ENCODE measurements at places on chromosomes 7 and 10.

GRCh38 chr10:93461807-93462178, 20.3 kb downstream of the MYOF start:
- no peak for DNase-seq

GRCh38 chr10:94757916-94758315, 4.6 kb upstream of the CYP2C19 start:
- no peak for DNase-seq

DNA sequence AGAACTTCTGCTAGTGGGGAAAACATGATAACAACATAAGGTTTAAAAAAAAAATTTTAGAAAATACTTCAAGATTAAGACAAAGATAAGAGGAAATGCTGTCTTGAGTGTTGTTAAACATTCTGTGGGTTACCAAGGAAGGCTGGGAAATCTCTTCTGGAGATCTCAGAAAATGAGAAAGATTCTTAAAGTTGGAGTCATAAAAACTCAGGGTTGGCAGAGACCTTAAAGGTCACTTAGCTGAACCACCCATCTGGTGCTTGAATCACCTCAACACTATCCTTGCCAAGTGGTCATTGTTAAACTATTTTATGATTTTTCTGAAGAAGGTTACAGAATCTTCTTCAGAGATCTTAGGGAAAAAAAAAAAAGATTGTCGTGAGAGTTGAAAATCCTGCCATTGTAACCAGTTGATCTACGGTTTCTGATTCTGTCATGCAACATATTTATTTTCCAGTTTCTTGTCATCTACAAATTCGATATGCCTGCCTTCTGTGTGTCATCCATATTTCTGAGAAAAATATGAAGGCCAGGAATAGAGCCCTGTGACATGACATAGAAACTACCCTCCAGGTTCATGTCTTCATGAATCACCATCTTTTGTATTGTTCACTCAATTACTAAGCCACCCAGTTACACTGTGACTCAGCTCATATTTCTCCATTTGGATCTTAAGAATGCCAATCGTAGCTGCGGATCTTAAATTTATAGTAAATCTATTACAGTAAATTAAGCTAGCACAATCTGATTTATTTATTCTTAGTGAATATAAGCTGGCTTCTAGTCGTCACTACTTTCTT, 179.2 kb downstream of the ST7 start:
- DNase-seq: no peak

- DNase-seq: no peak
Observed at GRCh38 chr7:108650467-108650866, 80.8 kb downstream of the DNAJB9 start.

DNA sequence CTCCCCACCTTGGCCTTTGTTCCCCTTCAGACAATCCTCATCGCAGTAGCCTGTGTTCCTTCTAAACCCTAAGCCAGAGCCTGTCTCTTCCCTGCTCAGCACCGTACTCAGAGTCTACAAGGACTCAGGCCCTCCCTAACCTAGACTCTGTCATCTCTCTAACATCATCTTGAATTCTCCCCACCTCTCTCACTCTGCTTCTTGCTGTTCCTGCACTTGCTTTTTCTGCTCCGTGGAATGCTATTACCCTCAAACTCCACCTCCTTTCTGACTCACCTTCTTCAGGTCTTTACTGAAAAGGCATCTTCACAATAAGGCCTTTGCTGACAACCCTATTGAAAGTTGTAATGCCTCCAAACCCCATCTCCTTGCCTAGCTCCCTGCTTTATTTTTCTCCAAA, 141.0 kb downstream of the DKK1 start:
- DNase-seq: no peak

DNA sequence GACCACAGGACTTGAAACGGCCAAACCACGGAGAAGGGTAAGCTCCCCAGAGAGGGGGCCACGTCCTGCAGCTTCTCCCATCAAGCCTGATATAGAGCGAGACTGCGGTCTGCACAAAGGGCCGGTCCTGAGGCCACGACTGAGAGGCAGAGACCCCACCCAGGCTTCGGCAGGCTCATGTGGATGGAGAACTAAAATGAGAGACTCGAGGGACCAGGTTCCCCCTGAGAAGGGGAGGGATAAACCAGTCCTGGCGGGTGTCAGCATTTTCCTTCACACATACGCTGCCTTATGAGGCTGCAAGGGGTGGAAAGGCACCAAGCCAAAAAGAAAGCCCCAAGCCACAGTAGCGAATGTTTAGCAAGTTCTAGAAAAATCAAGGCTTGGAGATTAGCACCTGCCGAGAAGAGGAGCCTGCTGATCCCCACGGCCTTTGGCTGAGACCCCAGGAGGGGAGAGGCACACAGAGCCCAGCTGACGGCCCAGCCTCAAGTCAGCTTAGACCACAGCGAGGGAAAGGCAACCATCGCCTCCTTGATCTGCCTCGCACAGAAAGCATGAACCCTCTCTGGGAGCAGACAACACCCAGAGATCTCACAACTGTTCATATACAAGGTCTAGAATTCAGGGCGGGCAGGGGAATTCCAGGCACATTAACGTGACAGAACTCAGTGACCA, 92.6 kb upstream of the RNF32 start:
- DNase-seq: no peak

- no peak for DNase-seq
Observed at GRCh38 chr7:139182363-139182762, 48.7 kb upstream of the UBN2 start.

DNA sequence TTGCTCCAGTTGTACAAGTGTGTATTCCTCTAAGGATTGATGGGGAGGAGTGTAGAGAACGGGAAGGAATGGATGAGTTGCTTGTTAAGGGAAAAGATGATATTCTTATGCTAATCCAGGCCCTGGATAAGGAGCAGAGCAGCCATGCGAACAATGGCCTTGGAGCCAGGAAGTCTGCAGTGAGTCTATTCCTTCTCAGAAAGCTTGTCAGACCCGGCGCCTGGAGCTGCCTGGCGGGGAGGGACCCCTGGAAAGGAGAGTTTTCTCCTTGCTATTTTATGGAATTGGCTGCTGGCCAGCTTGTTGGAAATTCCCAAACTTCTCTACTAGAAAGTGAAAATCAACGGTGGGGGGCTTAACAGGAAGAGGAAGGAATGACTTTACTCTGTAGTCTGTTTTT, 89.1 kb downstream of the MMRN2 start:
- DNase-seq: peak; percentile 29

GRCh38 chr10:46055771-46056170, 9.7 kb upstream of the MSMB start:
- DNase-seq: no peak

DNA sequence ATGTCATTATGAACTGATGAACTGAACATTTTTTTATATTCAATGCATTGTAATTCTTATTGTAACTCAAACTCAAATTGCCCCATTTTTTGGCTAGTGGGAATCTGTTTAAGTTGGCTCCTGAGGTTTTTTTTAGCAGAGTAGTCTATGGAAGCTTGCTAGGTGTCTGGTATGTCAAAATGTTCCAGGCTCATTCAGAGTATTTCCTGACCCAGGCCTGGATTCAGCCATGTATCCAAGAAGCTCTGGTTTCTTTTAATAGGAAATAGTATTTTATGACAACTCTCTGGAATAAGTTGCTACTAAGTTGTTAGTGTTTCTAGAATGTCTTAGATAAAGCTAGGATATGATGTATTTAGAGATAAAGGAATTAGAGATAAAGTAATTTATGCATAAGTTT, 288.0 kb downstream of the ARL4A start:
- DNase-seq: no peak

DNA sequence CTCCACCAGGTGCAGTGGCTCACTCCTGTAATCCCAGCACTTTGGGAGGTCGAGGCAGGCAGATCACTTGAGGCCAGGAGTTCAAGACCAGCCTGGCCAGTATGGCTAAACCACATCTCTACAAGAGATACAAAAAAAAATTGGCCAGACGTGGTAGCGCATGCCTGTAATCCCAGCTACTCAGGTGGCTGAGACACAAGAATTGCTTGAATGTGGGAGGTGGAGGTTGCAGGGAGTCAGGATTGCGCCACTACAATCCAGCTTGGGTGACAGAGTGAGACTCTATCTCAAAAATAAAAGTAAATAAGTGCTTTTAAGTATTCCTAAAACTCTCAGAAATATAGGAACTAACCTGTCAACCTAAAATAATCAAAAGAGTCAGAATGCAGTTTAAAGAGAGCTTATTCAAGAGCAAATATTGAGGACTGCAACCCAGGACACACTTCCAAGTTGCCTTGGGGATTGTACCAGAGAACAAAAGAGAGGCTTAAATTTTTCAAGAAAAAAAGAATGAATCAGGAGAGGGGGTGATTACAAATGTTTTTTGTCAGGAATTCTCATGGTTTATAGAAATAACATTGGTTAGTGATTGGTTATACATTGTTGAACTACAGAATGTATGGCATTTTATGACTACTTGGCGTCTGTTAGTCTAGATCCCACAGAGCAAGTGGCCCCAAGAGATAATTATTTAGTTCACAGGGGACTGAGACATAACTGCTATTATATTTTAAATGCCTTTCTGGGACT, 33.2 kb upstream of the PPP1R9A start:
- no peak for DNase-seq

DNA sequence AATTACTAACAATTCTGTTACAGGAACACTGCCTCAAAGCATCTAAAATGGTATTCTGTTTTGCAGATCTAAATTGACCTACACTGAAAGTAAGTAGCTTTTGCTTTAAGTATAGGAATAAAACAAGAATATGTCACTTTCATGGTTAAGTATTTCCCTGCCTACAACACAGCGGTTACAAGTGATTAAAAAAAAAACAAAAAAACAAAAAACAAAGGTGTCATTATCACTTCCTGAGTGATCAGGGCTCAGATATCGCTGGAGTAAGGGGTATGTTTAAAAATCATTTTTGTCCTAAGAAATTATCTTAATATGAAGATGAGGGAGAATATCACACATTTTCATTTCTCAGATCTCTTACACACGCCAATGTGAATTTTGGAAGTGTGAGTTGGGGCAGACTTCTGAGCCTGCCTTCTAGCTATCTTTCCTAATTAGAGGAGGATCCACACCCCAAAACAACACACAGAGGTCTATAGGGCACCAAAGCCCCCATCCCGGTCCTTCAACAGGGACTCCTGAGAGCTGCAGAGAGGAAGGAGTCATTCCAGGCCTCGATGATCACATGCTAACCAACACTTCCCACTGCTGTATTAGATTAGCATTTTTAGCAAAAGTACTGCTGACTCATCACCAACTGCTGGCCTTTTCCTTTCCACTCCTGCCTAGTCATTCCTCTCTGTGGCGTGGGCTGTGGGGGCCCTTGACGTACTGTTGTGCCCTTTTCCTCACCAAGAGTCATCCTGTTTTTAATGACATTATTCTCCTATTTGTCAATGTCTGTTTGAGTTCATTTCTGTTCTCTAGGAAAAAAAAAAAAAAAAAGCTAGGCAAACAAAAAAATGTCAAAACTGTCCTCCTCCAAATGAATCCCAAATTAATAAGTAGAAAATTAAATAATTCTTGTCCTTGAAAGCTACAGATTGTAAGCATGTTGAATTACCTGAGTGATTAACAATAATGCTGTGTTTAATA, 31.2 kb downstream of the PRTFDC1 start:
- no peak for DNase-seq

GRCh38 chr7:131626643-131627042, 70.2 kb upstream of the PODXL start:
- no peak for DNase-seq

GRCh38 chr7:97116308-97116707, 1.2 kb upstream of the SDHAF3 start:
- DNase-seq: no peak

GRCh38 chr7:44959433-44959951, 19.3 kb downstream of the MYO1G start:
- no peak for DNase-seq

GRCh38 chr10:97755718-97756117, 16.1 kb downstream of the SFRP5 start:
- no peak for DNase-seq

GRCh38 chr10:9885761-9886160, 1131.9 kb upstream of the CELF2 start:
- DNase-seq: no peak

GRCh38 chr7:87628780-87629569, 777 bp downstream of the RUNDC3B start:
- DNase-seq: peak; percentile 81

DNA sequence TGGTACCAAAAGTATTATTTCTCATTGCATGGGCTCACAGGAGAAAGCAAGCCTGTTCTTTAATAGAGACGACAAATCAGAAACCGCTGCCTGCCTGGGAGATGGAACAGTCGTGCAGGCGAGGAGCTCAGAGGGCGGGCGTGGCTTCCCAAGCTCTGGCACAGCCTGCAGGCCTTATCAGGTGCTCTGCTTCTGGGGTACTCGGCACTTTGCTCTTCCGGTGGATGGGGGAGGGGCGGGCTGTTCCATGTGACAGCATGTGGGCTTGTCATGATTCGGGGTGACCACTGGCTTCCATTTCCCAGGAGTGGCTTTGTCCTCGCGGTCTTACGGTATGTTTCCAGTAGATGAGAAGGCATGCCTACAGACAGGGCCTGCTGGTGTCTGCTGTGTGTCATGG, 228.6 kb downstream of the MGMT start:
- no peak for DNase-seq

- DNase-seq: no peak
Observed at GRCh38 chr10:131354380-131354779, 42.9 kb upstream of the TCERG1L start.

DNA sequence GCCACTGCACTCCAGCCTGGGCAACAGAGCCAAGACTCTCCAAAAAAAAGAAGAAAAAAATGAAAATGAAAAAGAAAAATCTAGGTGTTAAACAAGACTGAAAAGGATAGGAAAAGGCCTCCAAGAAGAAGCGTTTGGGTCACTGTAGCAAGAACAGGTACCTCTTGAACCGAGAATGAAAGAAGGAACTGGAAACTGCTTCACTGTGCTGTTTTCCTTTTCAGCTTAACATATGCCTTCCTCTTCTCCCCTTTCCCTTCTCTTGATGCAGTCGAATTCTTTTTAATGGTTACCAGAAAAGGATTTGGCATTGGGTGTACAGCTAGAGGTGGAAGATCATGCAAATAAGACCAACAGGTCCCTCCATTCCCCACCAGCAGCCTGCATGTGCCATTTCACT, 28.1 kb downstream of the LRRC4 start:
- no peak for DNase-seq

GRCh38 chr10:95415621-95416031, 124.8 kb upstream of the PDLIM1 start:
- peak; percentile 53 for DNase-seq

GRCh38 chr7:44449584-44449928, 40.9 kb downstream of the NUDCD3 start:
- DNase-seq: no peak

DNA sequence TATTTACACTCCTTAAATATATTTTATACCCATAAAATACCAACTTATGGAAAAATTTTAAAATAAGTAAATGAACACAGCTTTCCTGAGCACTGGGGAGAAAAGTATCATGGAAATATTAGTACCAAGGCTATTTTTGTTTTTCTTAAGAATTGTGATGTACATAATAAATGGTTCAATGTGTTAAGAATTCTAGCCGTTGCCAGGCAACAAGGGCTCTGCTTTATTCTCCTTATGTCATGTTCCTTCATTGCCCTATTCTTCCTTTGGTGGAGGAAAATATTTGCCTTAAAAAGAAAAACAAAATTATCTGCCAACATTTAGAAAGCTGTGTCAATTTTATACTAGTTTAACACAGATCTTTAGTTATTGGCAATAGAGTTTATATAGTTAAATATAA, 2.6 kb upstream of the ZPBP start:
- no peak for DNase-seq

GRCh38 chr10:63208986-63209385, 75.9 kb downstream of the NRBF2 start:
- DNase-seq: peak; percentile 62
